ENCODE measurements at places on chromosomes 11 and 22.

DNA sequence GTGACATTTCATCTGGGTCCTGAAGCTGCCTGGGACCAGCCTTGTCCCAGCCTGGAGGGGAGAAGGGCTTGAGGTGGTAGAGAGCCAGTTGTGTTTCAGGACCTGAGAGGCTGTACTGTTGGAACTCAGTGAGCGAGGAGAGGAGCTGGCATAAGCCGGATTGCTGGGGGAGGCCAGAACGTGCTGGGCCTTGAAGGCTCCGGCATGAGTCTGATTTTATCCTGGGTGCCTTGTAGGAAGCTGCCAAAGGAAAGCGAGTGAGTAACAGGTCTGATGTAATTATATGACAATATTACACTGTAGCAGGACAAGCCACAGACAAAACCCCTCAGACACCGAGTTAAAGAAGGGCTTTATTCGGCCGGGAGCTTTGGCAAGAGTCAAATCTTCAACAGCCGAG, 17.2 kb downstream of the AP2A2 start:
- peak; percentile 77 for DNase-seq

DNA sequence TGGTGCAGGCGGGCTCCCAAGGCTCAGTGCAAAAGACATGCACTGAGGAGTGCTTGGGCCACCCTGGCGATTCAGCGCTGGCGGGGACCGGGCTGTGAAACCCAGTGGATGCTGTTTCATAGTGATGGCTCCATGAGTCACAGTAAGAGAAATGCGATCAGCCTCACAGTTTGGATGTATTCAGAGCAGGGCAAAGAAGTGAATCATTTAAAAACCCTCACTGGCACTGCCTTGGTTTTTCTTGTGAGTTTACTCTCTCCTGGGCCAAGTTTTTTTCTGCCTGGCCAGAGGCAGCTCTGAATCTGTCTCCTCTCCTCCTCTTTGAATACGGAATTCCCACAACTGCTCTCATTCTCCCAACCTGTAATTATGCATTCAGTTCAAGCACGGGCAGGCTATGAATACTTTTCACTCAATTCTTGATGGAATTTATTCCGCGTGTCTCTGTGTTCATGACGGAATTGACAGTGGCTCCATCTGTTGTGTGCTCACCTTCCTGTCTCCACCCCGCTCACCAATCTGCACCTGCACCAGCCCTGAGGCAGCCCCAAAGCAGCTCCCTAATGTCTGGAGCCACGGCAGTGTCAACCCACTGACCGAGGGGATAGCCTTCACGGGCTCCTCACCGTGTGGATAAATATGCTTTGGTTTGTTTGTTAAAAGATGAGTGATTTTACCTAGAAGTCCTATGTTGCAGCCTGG, 14.9 kb downstream of the ADAMTS8 start:
- DNase-seq: peak; percentile 90

GRCh38 chr11:42571878-42572610, 739.8 kb upstream of the API5 start:
- no peak for DNase-seq

DNA sequence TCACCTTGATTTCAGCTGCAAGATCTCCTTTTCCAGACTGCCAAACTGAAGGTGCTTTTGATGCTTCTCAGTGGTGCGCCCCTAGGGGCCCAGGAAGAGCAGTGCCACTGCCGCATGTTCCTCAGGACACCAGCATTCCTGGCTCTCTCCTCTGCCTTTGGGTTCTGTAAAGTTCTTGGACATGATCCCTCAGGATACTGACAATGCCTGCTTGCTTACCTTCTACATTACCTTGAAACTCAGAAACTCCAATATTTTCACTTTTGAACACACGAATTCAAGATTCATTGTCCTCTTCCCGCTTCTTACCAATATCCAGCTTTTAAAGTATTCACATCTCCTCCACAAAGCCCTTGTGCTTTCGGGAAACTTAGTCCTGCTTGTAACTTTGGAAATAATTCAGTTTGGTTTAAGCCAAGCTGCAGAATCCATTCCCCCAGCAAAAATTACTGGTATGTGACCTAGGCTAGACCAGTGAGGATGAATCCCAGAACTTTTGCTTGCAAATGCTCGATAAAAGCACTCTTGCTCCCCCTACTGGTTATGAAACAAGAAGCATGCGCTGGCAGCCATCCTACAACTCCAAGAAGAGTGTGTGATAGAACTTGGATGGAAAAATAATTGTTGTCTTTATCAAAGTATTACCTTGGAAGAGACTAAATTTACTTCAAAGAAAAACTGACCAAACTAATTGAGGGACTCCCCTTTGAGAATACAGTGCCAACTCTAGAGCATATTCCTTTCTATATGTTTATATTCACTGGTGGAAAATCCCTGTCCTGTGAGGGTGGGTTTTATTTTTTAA, 16.5 kb upstream of the OR5B21 start:
- DNase-seq: peak; percentile 87

- peak; percentile 44 for DNase-seq
These were observed 619 bp downstream of the LRRC75B start for GRCh38 chr22:24592058-24592850.

DNA sequence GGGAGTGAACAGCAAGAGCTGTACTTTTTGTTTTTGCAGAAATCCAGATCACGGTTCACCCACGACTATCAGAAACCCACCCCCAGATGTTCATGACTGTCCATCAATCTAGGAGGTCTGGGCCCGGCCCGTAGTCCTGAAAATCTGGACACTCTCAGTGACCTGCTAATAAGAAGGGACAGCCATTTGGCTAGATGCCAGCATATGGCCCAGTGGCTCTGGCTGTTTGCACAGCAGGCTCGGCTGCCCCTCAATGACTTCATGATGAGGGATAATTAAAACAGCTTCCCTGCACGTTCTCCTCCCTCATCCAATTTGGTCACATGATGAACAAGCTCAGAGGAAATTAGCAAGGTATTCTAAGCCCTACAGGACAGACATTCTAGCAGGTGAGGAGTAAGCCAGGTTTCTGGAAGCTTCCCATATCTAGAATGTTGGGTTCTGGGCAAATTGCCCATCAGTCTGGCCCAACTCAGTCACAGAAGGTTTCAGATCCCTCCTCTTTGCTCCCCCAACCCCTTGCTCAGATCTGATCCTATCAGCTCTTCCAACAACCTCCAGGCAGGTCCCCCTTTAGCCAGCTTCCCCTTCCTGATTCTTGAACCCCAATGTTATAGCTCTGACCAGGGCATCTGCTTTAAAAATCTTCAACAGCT, 397.3 kb downstream of the SHANK2 start:
- no peak for DNase-seq

Data from GM03348 (cell line).